Daoy (cell line): ENCODE measurements at places on chromosomes 12 and 14.

DNA sequence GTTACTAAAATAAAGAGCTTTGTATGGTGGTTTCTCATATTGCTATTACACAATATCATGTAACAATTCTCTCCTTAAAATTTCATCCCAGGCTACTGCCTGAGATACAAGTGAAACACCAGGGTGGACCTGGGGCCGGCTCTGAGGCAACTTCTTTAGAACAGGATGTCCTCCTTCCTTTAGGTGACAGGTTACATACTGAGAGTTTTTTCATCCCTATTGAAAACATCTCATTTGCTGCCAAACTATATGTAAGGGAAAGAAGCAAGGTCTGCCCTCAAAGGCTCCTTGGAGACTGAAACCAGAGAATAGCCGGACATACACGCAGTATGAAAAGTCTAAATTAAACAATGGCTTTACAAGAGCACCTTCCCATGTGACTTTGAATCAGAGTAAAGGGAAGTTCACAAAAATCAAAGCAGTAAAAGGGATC, 139.9 kb downstream of the DUSP6 start:
- no peak for DNase-seq

DNA sequence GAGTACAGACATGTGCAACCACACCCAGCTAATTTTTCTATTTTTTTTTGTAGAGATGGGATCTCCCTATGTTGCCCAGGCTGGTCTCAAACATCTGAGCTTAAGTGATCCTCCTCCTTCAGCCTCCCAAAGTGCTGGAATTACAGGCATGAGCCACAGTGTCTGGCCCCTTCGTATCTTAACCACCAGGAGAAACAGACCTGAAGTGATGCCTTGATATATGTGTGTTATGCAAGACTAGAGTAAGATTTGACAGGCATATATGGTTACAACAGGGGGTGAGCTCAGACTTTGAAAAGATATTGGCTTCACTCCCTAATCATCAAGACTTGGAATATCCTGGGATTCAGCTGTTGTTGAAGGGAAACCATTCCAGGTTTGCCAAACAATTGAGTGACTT, 10.7 kb upstream of the GALNT6 start:
- DNase-seq, result no peak

GRCh38 chr14:102394717-102395375, 32.1 kb downstream of the TECPR2 start:
- DNase-seq, result no peak

GRCh38 chr12:97017213-97017612, 110.2 kb downstream of the NEDD1 start:
- no peak for DNase-seq

DNA sequence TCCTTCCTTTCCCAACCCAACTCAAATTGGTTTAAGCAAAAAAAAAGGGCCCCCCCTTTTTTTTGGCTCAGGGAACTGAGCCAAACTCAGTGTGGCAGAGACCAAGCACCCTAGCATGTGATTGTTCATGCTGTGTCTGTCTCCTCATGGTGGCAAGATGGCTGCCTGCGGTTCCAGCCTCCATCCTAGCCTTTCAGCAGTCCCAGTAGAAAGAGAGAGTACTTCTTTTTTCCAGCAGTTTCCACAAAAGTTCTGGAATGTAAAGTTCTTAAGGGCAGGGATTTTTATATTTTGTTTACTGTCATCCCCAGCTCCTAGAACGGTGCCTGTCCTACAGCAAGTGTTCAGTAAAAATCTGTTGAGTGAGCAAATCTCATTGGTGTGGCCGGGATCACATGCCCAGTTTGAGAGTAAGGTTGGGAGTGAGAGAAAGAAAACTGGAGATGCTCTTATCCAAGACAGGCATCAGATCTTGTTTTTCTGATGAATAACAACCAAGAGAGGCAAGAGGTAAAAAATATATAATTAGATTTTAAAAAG, 22.4 kb downstream of the CHST11 start:
- no peak for DNase-seq

- DNase-seq, result peak; percentile 6
These were observed 123.5 kb downstream of the CAPZA3 start for GRCh38 chr12:18861287-18861858.

DNA sequence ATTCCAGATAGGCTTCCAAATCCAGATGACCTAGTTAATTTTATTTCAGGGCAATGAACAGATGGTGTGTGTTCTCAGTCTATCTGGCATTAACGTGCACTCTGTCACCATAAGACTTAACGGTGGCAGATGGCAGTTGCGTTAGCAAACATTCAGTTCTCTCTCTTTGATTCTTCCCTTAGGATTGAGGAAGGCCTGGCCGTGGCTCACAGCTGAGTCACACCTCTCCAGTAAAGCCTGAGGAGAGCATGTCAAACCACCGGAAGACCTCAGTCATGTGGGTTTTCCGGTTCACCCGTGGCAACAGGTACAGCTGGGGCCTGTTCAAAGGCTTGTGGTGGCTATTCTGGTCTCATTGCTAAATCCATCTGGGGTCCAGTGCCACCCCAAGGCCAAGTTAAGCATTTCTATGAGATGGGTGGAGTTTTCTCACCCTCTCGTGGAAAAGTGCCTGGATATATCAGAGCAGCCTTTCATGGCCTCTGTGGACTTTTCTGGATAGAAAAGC, 545.1 kb upstream of the ATP2B1 start:
- peak; percentile 66 for DNase-seq

DNA sequence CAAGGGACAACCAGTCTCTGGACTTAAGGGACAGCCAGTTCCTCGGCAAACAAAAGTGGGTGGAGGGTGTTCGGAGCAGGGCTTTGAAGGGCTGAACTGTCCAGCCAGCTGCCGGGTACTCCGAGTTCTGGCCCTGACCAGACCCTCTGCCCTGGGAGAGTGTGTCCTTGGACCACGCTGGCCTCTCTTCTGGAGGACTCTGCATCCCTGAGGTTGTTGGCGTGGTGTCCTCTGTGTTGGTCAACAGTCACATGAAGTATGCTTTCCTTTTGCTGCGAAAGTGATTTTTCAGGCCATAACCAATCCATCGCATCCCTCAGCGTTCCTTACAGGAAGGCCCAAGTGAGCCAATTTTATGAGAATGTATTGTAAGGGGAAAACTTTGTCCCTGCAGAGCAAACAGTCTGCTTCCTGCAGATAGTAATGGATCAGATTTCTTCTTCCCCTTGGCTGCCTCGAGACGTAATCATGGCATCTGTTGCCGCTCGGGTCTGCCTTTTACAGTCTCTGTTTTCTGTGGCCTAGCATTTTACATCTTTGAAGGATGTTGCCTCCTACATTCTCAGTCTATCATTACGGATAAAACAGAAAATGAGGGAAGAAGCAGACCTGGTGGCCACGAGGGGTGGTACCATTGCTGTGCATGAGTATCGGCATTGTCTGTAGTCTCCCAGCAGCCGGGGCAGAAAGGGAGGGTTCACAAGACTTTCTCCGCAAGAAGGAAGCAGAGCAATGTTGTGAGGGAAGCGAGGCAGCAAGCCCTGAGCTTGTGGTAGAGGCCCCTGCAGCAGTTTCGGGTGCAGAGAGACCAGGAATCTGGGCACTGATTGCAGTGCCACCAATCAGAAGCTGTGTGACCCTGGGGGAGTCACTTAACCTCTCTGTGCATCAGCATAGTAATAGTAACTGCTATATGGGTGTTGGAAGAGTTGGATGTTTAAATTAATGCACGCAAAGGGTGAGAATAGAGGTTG, 47.4 kb downstream of the SMIM41 start:
- no peak for DNase-seq

GRCh38 chr12:132379996-132380395, 50.6 kb upstream of the GALNT9 start:
- DNase-seq, result no peak

GRCh38 chr12:77225373-77225772, 160.0 kb upstream of the E2F7 start:
- no peak for DNase-seq

- DNase-seq, result no peak
These were observed 1.6 kb upstream of the NDRG2 start for GRCh38 chr14:21026274-21026987.

DNA sequence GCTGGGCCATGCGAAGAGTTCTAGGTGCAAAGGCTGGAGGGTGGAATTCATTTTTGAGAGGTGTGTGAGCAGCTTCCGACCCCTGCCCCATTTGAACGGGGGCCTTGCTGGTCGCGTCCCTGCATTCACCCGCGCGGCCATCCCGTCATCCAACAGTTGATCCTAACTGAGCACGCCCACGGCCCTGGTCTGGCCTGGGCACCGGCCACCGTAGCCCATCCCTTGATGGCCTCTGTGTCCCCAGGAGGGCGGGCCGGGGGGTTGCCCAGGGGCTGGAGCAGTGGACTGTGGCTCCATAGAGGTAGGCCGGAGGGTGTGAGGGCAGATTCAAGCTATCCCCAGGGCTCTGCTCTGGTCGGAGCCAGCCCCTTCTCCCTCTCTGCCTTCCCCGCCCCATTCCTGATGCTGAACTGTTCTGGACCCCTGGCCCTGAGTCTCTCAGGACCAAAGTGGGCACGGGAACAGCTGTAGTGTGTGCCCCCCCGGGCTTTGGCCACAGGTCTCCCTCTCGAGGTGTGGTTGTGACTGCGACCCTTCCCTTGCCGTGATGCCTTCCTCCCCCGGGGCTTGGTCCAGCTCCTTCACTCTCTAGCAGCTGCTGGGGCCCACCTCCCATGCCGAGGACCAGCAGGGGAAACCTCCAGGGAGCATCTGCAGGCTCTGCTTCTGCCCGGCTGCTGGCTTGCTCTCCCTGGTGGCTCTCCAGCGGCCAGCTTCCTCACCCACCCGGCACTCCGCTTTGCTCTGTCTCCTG, 9.1 kb downstream of the MEG3 start:
- no peak for DNase-seq

GRCh38 chr12:119171691-119172425, 6.9 kb upstream of the HSPB8 start:
- DNase-seq, result no peak

DNA sequence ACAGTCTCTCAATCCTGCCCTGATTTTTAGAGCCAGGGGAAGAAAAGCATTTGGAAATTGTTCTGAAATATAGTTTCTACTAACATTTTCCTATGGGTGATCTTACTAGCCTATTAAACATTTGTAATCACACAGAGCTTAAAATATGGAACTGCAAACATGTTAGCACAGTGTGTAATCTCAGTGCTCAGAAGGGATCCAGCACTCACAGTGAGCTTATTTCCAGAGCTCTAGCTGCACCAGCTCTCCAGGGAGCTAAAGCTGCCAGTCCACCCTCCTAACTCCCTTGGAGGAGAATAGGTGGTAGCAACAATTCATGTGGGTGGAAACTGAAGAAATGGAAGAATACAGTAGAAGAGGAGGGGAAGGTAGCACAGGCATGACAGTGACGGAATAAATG, 64.9 kb upstream of the SYT1 start:
- DNase-seq, result no peak

GRCh38 chr12:108379823-108380222, 40.7 kb upstream of the CMKLR1 start:
- peak; percentile 62 for DNase-seq

DNA sequence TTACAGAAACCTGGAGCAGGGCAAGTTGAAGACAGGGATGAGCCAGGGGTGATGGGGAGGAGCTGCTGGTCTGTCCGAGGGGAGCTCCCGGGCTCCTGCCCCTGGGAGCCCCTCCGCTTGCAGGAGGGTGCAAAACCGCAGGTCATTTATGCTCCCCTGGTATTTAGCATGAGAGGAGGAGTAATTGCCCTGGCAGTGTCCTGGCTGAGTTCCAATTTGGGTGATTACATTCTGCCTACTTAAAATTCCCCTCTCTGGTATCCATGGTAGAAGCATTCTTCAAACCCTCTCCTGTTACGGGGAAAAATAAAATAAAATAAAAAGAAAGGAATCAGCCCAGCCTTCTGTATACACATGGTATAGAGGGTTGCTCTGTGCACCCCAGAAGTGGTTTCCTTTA, 61.7 kb upstream of the VRK1 start:
- peak; percentile 56 for DNase-seq

- no peak for DNase-seq
These were observed 111.5 kb upstream of the TMPO start for GRCh38 chr12:98403936-98404335.

GRCh38 chr14:100440207-100440631, 117.1 kb downstream of the SLC25A47 start:
- DNase-seq, result peak; percentile 94

- DNase-seq, result no peak
These were observed 1.9 kb downstream of the PTPN21 start for GRCh38 chr14:88552876-88553275.

DNA sequence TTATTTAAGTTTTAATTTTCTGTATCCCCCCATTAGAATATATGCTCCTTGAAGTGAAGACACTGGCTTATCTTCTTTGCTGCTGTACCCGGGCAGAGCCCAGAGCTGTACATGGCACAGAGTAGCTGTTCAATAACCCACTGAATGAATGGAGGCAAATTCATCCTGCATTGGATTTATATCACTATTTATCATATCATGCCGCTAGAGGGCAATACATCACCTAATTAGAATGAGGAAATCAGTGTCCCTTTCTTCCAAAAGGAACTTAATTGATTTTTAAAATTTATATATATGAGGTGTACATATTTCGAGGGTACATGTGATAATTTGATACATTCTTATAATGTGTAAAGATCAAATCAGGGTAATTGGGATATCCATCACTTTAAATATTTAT, 89.2 kb upstream of the TMEM260 start:
- no peak for DNase-seq

DNA sequence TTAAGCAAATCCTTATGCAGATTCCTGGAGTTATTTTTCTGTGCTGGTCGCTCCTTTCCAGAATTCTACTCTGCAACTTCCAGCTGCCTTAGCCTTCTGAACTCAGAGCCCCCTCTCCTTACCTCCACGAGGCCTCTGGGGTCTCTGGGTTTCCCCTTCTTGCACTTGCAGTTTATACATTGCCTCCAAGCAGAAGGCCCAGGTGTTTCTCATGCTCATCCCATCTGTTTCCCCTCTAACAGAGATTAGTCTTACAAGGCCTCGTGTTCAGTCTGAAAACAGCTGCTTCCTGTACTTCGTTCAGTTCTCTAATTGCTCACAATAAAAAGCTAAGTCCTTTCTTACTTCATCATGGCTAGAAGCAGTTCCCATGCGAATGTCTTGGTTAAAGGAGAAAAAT, 134.4 kb upstream of the FGD4 start:
- no peak for DNase-seq

- DNase-seq, result no peak
These were observed 9.2 kb downstream of the PCBP2 start for GRCh38 chr12:53461059-53461458.
